GM23248 (cell line): ENCODE measurements at places on chromosomes 13 and 19. TPM values are rescaled to one million over a fixed set of nuclear protein-coding genes. Genes with fewer than 3 reads are reported as not detected.

- DNase-seq = peak; percentile 86
- peak within 1 kb of the TSS; percentile 83 for H3K4me3 ChIP-seq
- no peaks in the 10 kb centered on the region for H3K36me3 ChIP-seq
- H3K27ac ChIP-seq = no peak within 1 kb of the TSS
- H3K4me1 ChIP-seq = no peaks in the 10 kb centered on the region
Observed at GRCh38 chr19:12801466-12802266, at the start of the genes PRDX2 and THSD8. TSS of gene PRDX2 (minus strand) at chr19:12801800. CDS start at chr19:12801261, 539 bp downstream. TSS of gene THSD8 (plus strand) at chr19:12802069. CDS start at chr19:12802072, 3 bp downstream.

DNA sequence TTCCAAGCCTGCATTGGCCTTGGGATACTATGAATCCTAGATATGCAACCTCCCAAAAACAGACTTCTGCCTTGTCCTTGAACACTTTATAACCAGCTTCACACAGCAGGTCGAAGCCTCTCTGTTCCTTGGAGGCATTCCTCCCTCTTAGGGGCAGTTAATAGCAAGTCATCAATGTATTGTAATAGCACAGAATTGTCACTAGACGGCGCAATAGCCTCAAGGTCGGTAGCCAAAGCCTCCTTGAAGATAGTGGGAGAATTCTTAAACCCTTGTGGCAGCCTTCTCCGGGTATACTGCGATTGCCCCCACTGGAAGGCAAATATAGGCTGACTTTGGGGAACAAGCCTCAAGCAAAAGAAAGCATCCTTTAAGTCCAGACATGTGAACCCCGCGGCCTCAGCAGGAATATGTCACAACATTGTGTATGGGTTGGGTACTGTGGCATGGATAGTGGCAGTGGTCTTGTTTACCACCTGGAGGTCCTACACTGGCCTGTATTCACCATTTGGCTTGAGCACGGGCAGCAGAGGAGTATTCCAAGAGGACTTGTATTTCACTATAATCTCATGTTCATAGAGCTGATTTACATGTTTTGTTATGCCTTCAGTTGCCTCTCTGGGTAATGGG, 61.1 kb downstream of the ZNF431 start:
- no peak overlapping the region for H3K27ac ChIP-seq
- peak; percentile 63 for DNase-seq
- no peaks in the 10 kb centered on the region for H3K36me3 ChIP-seq
- no peak overlapping the region for H3K4me3 ChIP-seq
- H3K4me1 ChIP-seq = no peaks in the 10 kb centered on the region

DNA sequence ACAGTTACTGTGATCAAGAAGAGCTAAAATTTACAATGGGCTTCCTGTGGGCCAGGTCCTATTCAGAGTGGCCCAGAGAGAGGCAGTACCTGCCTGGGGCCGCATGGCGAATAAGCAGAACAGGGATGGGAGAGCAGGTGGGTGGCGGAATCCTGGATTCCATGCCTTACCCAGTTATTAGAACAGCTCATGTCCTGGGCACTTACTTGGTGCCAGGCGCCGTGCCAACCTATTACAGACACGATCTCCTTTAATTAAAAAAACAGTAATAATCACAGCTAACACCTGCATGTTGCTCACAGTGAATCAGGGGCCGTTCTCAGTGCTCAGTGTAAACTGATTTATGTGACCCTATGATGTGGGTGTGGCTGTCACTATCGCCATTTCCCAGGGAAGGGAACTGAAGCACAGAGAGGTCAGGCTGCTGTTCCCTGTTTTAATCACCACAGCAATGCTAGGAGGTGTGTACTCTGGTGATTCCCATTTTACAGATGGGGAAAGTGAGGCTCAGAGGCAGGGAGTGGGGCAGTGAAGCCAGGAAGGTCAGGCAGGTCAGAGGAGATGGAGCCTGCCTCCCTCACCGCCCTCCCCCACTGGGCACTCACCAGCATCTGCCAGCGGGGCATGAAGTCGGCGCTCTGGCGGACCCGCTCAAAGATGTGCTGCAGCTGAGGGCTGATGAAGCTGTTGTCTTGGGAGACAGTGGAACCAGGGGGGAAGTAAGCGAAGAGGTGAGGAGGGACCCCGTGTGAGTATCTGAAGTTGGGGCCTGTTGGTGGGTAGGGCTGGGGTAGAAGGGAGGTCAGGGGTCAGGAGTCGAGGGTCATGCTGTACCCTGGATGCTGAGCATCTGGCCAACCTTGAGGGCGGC, 12.0 kb downstream of the COQ8B start:
- no peak overlapping the region for H3K27ac ChIP-seq
- no peak for DNase-seq
- H3K36me3 ChIP-seq = peaks cover 7% of the 10 kb centered on the region; the same call in 1 of the 2 replicates
- no peaks in the 10 kb centered on the region for H3K27me3 ChIP-seq
- no peaks in the 10 kb centered on the region for H3K4me1 ChIP-seq
- no peak overlapping the region for H3K4me3 ChIP-seq

Gene SPRED3
- 2.1 and 7.7 TPM in 2 replicates for total RNA-seq
